ENCODE measurements at places on chromosomes 3 and 15.

DNA sequence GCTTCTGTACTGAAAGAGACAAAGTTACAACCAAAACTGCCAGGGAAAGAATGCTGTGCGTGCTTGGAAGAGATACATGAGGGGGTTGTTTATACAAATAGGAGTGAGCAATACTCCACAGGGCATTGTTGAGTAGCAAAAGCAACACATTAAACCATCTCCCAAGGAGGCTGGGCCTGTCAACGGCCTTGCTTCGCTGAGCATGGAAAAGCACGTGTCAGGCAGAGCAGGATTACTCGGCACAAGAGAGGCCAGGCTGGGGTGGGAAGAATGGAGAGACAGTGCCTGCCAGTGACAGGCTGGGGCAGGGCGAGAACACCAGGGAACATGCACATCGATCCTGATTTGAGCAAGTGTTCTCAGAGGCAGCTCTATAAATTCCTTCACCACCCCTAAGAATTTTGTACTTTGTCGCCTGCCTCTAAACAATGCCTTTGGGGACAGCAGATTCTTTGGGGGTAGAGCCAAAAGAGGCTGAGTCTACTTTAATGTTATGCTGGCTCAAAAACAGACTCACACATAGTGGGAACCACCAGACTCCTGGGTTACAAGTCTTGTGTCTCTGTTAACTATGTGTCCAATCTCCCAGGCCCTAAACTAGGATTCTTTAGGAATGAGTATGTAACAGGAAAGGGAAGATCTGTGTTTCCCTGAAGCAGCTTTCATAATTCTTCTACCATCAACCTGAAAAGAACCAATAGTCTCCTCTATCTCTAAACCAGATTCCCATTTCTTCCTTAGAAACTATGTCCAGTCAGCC lies 67.2 kb downstream of the LIPC start:
- DNase-seq: no peak

DNA sequence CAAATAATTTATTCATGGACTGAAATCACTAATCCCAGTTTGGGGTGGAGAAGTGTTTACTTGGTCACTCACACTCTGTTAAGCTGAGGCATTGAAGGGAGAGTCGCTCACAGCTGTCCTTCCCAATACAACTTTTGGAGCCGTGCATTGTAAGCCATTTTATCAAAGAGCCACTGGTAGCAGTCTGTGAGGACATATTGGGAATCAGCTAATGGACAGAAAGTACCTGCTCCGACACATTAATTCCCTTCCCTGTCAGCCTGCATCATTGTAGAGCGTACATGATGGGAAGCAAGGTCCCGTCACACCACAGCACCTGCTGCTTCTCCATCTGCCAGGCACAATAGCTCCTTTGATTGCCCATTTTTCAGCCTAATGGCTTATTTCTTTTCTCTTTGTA lies 643.2 kb downstream of the SQOR start:
- peak; percentile 91 for DNase-seq

- DNase-seq: no peak
Observed at GRCh38 chr3:12479919-12480427, 4.3 kb upstream of the TSEN2 start.

DNA sequence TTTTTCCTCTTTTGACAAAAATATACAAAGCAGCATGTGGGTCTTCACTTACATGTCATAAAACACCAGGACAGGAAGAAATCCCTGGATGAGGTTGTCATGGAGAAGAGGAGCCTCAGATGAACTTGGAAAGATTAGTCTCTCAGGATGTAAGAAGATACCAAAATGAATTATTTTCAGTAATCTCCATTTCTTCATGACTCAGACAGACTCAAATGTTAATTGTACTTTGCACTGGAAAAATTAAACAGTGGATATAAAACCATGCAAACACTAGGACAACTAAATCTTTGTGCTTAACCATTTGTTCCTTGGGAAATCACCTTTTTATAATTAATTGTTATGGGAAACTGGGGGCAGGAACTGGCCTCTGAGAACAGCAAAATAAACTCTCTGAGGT lies 237.0 kb downstream of the CD47 start:
- DNase-seq: no peak

DNA sequence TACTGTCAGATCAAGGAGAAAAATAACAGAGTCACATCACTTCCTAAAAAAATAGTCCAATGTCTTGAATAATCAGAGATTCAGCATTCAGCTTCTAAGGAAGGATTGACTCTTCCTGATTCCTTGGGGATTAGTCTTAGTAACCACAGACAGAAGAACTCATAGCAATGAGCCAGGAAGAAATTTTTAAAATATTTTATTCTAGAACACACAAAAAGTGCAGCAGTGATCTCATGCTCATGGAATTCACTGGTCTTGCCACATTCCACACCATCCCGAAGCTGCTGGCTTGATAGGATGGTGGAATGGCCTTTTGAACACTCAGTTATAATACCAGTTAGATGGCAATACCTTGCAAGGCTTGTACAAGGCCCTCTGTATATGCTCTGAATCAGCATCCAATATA lies 43.0 kb upstream of the ABI3BP start:
- no peak for DNase-seq

- no peak for DNase-seq
Observed at GRCh38 chr15:40358471-40359353, 693 bp downstream of the DISP2 start.

DNA sequence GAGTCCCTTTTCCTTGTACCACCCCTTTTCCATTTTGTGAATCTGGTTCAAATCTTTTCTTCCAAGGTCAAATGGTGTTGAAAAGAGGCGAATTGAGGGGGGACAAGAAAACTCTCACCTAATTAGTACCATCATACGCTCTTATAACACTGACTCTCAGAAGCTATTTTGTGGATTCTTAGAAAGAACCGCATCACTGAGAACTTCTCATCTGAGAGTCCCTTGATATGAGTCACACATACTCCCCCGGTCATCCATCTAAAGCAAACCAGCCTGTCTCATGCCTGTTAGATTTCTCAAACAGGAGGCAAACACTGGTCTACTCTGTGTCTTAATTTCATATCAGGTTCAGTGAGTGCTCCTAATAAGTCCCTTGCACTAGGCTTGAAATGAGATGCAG lies 76.5 kb upstream of the SPRED1 start:
- no peak for DNase-seq

DNA sequence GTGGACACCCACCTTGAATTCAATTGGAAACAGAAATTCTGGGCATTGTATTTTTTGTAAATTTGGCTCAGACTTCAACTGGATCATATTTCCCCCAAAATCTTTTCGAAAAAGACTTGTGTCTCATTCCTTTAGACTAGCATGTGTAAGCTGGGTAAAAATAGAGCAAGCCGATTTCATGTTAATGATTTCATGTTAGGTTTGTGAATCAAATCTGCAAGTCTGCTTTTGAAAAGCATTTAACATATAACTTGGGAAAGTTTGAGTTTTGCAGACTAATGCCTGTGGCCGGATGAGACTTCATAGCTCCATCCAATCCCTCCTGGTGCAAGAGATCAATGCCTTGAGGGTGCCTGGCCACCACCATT lies 64.5 kb downstream of the FLNB start:
- no peak for DNase-seq

DNA sequence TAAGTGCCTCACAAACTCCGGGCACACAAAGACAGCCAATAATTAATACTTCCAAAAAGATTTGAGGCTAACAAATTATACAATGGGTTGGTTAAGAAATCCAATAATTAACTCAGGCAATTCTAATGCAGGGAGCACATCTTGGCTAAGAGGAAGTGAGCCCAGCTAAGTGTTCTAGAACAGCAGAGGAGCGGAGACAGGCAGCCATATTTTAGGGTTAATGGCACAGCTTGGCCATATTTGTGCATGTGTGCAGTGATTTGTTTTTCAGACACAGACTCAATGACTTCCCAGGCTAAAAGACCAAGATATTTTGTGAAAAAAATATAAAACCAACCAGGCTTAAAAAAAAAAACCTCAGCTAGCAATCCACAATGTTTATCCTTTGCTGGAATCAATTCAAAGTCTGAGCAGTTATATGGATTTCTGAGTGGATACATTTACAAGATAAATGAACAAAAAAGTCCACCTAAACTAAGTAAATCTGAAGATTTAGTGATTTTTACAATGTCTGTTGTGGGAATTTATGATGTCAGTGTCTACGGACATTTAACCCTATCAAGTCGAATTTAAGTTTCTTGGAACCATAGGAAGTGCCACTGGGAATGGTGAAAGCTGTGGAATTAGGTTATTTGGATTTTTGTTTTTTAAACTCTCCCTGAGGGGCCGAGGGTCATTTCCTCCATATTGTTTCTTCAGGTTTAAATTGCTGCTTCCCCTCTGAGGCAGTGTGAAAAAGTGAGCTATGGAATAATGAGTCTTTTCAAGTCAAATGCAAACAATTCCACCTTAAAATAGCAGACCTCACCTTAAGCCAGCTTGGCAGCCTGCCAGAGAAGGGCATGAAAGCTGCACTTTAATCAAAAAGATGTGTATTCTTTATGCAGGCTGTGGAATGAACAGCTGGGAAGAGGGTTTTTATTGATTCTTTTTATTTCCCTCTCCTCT lies 413.7 kb upstream of the TBL1XR1 start:
- DNase-seq: no peak

GRCh38 chr3:41581700-41582099 lies 380.2 kb downstream of the ULK4 start:
- DNase-seq: no peak

- DNase-seq: no peak
Observed at GRCh38 chr3:84987706-84988504, 29.1 kb downstream of the CADM2 start.

DNA sequence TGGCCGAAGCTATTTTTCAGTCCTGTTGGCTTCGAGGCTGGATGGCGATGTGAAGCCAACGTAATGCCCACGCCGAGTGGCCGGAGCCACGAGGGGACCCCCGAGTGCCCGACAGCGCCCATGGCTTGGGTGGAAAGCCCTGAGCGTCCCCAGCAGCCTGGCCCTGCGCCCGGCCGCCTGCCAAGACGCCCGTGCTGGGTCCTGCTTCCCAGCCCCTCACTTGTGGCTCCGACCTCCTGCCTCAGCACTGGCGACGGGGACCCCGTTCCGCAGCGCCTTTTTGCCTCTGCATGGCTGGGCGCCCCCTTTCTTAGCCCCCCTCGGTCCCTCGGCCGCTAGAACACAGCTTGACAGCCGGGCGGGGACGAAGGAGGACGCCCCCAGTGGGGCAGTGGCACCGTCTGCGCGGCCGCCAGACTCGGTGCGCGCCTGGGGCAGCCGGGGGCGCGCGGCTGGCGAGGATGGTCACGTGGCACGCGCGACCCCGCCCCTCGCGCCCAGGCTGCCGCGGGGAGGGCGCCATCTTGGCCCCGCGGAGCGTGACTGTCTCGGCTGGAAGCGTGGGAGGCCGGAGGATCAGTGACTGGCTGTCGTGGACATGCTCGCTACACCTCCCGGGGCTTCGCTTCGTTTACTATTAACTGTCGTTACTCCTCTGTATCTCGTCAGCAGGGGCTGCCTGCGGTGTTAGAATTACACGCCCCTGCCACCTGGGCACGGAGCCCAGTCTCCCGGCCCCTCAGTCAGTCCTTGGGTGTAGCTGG lies 626 bp upstream of the GPR176 start:
- peak; percentile 5 for DNase-seq

DNA sequence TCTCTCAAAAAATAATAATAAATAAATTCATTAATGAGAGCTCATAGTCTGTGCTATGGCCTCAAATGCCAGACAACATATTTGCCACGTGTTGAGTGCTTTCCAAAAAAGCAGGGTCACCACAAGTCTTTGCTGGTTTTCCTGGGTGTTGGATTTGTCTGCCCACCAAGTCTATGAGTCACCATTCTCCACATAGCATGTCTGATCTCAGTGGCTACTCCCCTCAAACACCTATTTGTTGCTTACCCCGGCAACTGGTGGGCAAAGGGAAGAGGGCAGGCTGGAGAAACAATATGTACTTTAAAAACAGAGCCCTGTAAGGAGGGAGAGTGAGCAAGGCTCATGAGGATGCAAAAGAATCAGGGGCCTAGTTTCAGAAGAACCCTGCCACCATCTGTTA lies 120.0 kb upstream of the ARRDC4 start:
- DNase-seq: no peak

- DNase-seq: no peak
Observed at GRCh38 chr3:37559461-37559860, 302.2 kb upstream of the CTDSPL start.

DNA sequence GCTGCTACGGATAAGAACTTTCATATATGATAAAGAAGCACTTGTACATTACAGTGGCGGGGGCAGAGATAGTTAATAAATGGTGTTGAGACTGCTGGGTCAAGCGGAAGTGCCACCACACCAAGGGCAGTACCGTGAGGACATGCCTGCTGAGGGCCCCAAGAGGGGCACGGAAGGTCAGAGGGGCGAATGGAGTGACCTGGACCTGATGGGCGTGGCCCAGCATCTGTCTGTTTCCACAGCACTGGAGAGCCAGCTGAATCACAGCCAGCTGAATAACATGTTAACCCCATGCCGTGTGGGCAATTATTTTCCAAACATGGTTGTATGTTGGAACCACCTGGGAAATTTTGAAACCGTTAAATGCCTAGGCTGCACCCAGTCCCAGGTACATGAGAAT lies 37.2 kb downstream of the ANKDD1A start:
- DNase-seq: no peak

DNA sequence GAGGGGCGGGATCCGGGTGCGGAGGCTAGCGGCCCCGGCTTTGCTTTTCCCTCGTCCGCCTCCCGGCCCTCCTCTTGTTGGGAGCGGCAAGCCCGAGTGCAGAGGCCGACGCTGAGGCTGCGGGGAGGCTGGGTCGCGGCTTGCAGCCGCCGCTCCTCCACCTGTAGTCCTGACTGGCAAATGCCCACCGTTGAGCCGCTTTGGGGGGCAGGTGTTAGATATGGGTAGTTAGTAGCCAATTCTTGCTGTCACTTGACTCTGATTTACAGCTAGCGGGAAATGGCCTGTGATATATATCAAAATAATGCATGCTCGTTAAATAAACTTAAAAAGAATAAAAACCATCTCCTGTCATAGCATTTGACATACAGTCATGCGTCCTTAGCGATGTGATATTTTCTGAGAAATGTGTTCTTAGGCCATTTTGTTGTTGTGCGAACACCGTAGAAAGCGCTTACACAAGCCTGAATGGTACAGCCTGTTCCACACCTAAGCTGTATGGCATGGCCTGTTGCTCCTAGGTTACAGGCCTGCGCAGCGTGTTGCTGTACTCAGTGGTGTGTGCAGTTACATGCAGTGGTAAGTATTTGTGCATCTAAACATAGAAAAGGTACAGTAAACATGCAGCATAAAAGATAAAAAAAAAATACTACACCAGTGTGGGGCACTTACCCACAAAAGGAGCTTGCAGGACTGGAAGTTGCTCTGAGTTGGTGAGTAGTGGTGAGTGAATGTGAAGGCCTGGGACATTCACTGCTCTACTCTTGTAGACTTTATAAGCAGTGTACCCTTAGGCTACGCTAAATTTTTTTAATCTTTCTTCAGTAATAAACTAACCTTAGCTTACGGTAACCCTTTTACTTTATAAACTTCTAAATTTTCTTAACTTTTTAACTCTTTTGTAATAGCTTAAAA lies 873 bp downstream of the CAPN7 start:
- no peak for DNase-seq

GRCh38 chr15:74815121-74815934 lies 2.7 kb downstream of the LMAN1L start:
- no peak for DNase-seq

DNA sequence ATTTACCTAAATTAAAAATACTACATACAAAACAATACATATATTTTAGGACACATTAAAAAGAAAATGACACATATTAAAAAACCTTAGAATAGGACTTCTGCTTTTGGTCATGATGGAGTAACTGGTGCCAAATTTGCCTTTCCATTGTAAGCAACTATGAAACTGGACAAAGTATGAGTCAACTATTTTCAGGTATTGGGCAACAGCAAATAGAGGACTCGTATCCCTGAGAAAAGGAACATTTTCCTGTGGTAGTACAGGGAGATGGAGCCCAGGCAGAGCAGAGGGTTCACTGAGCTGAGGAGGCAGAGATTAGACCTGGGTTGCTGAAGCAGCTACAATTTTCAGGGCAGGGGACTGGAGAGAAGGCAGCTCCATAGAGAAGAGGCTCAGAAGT lies 14.7 kb downstream of the CCR1 start:
- DNase-seq: no peak
